ENCODE measurements at places on chromosomes 3 and 15.

DNA sequence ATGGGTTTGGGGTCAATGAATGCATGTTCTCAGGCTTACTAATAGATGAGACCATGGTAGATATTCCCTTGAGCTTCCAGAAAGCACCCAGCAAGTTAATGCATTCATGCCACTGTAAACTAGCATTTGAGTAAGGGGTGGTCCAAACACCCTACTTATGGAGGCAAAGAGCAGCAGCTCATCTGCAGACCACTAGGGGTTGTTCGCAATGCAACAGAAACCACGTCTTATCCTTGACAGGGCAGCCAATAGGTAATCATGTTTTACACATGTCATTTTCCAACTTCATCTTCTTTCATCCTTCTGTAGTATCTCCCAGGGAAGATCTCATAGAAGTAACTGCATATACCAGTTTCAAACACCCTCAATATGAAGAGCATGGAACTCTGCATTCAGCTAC lies 330.2 kb downstream of the RORA start:
- DNase-seq: no peak

GRCh38 chr3:197787412-197787811 lies 3.6 kb upstream of the LRCH3 start:
- no peak for DNase-seq

GRCh38 chr3:147162743-147163142 lies 243.6 kb downstream of the ZIC4 start:
- DNase-seq: no peak

- no peak for DNase-seq
These were observed 103.6 kb upstream of the ICE2 start for GRCh38 chr15:60582370-60583036.

- no peak for DNase-seq
These were observed 26.7 kb downstream of the HCN4 start for GRCh38 chr15:73341886-73342600.
